ENCODE measurements at places on chromosomes 6 and 20. TPM values are rescaled to one million over a fixed set of nuclear protein-coding genes. Genes with fewer than 3 reads are reported as not detected.

Gene CUL9
- polyA plus RNA-seq: 17.8 TPM

Gene IL20RA
- 30.6 TPM for polyA plus RNA-seq

Gene CEP43
- polyA plus RNA-seq: 16.1 TPM

Gene PPP1R16B
- 4.8 TPM for polyA plus RNA-seq

Gene PCIF1
- 22.3 TPM for polyA plus RNA-seq

Gene C6orf15
- polyA plus RNA-seq: not detected

Gene B3GAT2
- polyA plus RNA-seq: 1.3 TPM

Gene TFAP2B
- polyA plus RNA-seq: 0.08 TPM

Gene ULBP1
- 0.28 TPM for polyA plus RNA-seq

Gene POM121L2
- polyA plus RNA-seq: not detected

Gene GLP1R
- polyA plus RNA-seq: not detected

Gene CLDN20
- 0.76 TPM for polyA plus RNA-seq

Gene CABLES2
- 4.4 TPM for polyA plus RNA-seq

Gene ECT2L
- polyA plus RNA-seq: 0.29 TPM

Gene PBOV1
- not detected for polyA plus RNA-seq

Gene AARS2
- polyA plus RNA-seq: 8.4 TPM

Gene TPBG
- polyA plus RNA-seq: 9.4 TPM

Gene FAM162B
- 5.5 TPM for polyA plus RNA-seq

Gene EYA2
- polyA plus RNA-seq: 1.5 TPM

Gene PI16
- polyA plus RNA-seq: 13.6 TPM

Gene C20orf144
- 0.19 TPM for polyA plus RNA-seq

Gene TRIM10
- 0.48 TPM for polyA plus RNA-seq

Gene TINAG
- polyA plus RNA-seq: not detected

Gene PLN
- polyA plus RNA-seq: 5.4 TPM

Gene TMEM151B
- polyA plus RNA-seq: 0.25 TPM

Gene SIRPD
- not detected for polyA plus RNA-seq

Gene NTSR1
- 0.10 TPM for polyA plus RNA-seq
